ENCODE measurements at places on chromosomes 13 and 19.
A peak's percentile ranks its signal among the peaks of the same experiment; 100 is the strongest.

GRCh38 chr13:24134757-24135156, 25.8 kb upstream of the SPATA13 start:
- no peak for DNase-seq

- no peak for DNase-seq
Measured at GRCh38 chr13:102968572-102969228, 97.5 kb downstream of the SLC10A2 start.

GRCh38 chr13:60887711-60888110, 490.7 kb downstream of the TDRD3 start:
- DNase-seq: no peak

DNA sequence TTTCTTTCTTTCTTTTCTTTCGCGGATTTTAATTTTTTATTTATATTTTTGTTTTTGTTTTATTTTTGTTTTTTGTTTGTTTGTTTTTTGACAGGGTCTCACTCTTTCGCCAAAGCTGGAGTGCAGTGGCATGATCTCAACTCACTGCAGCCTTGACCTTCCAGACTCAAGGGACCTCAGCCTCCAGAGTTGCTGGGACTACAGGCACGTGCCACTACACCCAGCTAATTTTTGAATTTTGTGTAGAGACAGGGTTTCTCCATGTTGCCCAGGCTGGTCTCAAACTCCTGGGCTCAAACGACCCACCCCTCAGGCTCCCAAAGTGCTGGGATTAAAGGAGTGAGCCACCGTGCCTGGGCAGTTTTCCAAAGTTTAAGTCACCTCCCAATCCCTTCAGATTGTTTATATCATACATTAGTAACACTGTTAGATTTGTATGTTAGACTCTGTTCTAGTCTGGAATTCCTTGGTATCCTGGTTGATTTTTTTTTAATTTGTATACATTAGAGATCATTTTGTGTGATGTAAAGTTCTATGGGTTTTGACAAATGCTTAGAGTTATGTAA, 597.3 kb downstream of the DCT start:
- DNase-seq: no peak

DNA sequence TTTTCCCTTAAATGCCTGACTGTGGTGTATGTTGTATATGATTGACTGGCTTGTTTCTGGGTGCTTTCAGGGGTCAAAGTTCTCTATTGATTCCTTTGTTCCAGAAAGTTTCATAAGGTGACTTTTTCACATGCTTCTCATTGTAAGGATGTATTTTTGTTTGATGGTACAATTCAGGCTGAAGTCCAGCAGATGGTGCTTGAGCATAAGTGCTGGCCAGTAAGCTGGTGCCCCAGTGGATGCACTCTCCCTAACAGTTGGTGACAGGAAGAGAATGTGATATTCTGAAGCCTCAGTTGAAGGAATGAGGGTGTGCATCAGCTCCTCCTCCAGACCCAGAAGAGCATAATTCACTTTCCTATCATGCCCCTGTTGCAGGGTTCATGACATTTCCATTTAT, 1941.6 kb upstream of the PRR20A start:
- peak; percentile 25 for DNase-seq

- DNase-seq: no peak
Measured at GRCh38 chr13:78309497-78310180, 293.7 kb downstream of the POU4F1 start.

DNA sequence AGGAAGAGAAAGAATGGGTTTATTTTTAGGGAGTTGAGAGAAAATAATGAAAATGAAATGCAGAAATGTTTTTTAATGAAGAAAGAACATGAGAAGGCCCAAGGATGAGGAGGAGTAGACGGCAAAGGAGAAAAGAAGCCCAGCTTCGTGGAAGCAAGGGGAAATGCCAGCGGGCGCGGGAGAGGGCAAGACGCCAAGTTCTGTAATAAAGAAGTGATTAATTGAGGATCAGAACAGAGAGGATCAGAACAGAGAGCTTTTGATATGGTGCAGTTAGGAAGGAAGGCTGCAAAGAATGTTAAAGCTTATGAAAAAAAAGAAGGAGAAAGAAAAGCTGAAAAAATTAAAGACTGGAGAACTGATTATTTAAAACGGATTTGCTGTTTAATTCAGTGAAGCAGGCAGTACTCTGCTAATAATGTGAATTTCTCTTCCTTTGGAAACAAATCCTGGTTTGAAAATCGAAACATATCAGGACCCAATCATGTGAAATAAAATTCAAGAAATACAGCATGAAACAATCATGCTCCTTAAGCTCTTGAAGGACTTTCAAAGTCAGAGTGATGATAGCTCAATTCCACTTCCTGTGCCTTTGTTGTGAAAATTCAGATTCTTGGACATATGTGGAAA, 99.3 kb upstream of the SOX1 start:
- no peak for DNase-seq

- no peak for DNase-seq
Measured at GRCh38 chr13:110475117-110475516, 86.4 kb downstream of the RAB20 start.

- DNase-seq: no peak
Measured at GRCh38 chr19:42069619-42070351, at the start of gene GRIK5. Gene GRIK5, minus strand, starts transcription at chr19:42070206. Its CDS starts 4,436 bp downstream, at chr19:42065770.

DNA sequence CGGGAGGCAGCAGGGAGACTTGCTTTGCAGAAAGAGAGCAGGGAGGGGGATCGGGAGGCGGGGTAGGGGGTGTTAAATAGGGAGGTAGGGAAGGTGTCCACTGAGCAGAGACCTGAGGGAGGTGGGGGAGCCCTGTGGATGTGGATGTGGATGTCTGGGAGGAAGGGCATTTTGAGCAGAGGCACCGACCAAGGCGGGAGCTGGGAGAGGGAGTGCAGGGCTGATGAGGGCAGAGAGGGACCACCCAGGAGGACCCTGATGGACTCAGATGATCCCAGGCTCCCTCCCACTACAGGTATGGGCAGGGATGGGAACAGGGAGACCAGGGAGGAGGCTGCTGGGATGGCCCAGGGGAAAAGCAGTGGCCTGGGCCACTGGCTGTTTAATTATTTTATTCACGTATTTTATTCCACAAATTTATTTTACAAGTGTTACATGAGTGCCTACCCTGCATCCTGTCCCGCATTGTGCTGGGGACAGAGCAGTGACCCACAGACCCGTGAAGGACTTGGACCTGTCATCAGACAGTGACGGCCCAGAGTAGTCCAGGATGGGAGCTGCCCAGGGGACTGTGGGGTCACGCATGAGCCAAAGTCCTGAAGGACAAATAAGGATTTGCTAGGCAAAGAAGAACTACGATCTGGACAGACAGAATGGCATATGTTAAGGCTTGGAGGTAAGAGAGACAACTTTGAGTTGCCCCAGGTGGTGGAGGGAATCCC, 5.3 kb downstream of the GRAMD1A start:
- DNase-seq: no peak

GRCh38 chr13:100396776-100397175, 191.8 kb downstream of the GGACT start:
- DNase-seq: no peak

DNA sequence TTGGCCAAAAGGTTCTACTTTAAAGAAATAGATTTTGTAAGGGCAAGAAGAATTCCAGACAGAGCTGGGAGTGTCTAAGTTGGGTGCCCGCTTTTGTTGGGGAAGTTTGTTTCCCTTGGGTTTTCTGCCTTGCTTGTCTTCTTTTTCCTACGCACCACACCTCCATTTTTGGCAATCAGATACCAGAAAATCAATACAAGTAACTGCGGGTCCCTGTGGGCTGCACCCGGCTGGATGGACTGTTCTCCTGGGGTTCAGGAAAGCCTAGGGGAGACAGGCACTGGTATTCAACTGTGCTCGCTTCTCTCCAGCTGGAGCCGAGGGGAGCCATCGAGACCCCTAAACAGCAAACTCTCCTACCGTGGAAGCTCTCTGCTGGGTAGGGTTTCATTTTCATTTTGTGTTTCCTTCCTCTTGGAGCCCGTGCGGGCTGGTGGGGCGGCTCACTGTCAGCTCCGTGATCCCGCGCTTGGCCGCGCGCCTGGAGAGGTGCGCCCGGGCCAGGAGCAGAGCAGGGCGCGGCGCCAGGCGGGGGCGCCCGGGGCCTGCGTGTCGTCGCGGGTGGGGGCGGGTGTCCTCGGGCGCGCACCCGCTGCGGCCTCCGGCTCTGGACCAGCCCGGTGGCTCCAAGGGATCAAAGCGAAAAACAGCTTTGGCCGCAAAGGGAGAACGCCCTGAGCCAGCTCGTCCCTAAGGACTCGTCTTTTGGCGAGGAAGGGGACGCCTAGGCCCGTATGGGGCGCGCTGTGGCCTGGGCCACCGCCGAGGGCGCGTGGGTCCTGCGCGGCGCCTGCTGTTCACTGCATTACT, 347.2 kb downstream of the ZNF536 start:
- no peak for DNase-seq

GRCh38 chr19:49064768-49065611, at the start of gene NTF4:
Gene NTF4, minus strand, starts transcription at chr19:49064818. Its CDS starts 2,821 bp downstream, at chr19:49061997.
- DNase-seq: peak; percentile 32

DNA sequence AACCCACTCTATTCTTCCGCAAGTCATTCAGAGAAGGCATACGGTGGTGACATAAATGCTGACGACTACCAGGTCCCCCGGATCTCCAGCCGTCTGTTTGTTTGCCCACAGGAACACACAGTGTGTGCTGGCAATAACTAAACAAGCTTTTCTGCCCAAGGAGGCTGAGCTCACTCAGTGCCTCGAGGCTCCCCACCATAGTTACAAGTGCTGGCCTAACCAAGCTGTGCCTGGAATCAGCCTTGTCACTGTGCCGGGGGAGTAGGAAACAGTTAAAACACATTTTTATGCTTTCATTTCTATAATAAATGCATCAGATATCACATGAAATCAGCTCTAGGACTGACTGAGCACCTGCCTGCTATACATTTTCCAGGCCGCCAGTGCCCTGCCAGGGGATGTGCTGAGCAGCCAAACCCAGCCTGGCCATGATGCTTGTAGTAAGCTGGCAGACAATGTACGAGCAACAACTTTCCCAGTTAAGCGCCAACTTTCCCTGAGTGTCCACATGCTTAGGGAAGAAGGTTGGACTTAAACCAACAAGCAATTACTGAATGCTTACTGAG, 28.1 kb downstream of the BRD4 start:
- no peak for DNase-seq

- no peak for DNase-seq
Measured at GRCh38 chr13:32354040-32354439, 38.7 kb downstream of the BRCA2 start.

DNA sequence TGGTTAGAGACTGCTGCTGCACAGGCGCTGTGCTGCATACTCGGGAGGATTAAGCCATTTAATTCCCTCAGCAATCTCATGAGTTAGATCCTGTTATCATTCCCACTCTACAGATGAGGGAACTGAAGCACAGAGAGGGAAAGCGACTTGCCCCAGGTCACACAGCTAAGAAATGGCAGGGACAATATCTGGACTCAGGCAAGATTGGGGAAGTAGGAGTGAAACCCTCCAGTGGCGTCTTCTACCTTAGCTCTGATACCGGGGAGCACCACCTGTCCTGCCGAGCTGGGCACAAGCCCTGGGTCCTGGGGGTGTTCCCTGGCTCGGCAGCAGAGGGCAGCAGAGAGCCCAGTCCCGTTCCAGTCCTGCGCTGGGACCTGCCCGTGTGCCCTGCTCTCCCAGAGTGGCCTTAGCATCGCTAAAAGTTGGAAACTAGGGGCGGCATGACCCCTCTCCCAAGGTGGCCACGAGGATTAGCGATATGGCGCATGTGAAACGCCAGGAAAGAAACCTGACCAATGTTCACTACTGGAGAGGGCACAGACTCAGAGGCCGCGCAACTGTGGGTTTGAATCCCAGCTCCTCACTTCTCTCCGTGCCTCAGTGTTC, 20.5 kb downstream of the CYTH2 start:
- DNase-seq: peak; percentile 98

GRCh38 chr19:1094655-1094977, 559 bp downstream of the POLR2E start:
- no peak for DNase-seq
